ENCODE measurements at places on chromosomes 3 and 15. TPM values are rescaled to one million over a fixed set of nuclear protein-coding genes. Genes with fewer than 3 reads are reported as not detected.

CACNA1D gene
- polyA plus RNA-seq = 0.23 TPM

GOLGA6A gene
- 0.04 TPM for polyA plus RNA-seq

CHRNA5 gene
- 0.74 TPM for polyA plus RNA-seq

NAALADL2 gene
- 2.3 TPM for polyA plus RNA-seq

SGO1 gene
- polyA plus RNA-seq = 0.19 TPM

MUSTN1 gene
- 12.1 TPM for polyA plus RNA-seq

FBXW12 gene
- polyA plus RNA-seq = 0.33 TPM

SLC6A20 gene
- polyA plus RNA-seq = 0.05 TPM

A4GNT gene
- polyA plus RNA-seq = not detected

DNA sequence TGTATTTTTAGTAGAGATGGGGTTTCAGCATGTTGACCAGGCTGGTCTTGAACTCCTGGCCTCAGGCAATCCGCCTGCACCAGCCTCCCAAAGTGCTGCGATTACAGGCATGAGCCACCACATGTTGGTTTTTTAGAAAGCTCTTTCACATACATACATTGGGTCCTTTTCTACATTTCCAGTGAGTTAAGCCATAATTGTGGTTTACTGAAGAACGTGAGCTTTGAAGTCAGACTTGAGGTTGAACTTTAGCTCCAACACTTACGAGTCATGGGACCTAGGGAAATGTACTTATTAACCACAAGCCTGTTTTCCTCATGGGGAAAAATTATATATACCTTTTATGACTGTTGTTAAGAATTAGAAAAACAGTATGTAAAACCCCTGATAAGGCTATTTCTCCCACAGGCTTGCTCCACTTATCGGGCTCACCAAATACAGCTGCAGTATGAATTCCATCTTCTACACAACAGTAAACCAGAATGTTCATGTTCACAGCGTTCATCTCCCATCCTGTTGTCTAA lies 39.0 kb downstream of the GPR160 start:
- DNase-seq = no peak

DNA sequence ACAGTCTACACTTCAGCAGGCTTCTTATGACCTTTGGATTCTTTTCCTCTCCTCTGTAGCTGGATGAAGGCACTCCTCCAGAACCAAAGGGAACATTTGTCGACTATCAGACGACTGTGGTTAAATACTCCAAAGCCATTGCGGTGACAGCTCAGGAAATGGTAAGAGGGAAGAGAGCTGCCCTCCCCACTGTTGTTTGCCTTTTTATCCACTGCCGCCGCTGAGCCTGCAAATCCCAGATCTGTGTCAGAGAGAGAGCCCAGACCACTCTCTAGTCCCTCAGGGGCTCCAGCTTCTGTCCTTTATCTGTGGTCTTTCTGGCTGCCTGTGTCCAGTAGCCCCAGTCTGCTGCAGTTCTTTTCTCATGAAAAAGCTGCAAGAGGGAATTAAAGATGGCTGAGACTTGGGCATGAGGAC lies 261.5 kb upstream of the TPM1 start:
- DNase-seq = no peak

- DNase-seq = no peak
These were observed 13.3 kb downstream of the ITGA11 start for GRCh38 chr15:68418611-68419161.

DNA sequence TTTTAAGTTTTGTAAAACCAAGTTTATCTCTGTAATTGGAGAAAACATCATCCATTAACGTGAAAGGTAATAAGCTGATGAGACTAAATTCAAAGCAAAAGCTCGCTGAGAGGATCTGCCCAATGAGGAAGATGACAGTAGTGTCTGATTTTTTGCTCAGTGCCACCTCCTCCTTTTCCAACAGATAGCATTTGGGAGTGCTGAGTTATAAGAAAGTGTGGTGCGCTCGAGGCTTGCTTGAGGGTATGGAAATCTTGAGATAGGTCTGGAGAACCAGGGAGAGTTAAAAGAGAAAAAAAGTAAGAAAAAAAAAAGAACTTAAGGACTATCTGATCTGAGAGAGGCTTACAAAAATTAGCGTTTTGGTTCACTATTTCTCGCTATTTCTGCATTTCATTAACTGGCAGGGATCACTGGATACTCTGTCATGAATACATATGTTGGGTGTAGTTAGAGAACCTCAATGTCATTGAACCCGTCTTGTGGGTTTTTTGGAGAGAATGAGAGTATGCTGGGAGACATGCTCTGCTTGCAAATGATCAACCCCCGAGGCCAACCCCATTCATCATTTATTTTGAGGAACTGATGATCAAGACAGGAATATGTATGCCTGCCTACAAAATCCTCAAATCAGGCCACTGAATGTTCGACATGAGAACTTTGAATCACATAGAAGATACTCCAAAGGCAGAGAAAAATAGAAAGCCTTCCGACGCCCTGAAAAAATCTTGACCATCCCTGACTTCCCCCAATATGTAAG lies 973 bp upstream of the USP13 start:
- no peak for DNase-seq

- no peak for DNase-seq
These were observed 94.2 kb downstream of the LIPC start for GRCh38 chr15:58525991-58526421.

DNA sequence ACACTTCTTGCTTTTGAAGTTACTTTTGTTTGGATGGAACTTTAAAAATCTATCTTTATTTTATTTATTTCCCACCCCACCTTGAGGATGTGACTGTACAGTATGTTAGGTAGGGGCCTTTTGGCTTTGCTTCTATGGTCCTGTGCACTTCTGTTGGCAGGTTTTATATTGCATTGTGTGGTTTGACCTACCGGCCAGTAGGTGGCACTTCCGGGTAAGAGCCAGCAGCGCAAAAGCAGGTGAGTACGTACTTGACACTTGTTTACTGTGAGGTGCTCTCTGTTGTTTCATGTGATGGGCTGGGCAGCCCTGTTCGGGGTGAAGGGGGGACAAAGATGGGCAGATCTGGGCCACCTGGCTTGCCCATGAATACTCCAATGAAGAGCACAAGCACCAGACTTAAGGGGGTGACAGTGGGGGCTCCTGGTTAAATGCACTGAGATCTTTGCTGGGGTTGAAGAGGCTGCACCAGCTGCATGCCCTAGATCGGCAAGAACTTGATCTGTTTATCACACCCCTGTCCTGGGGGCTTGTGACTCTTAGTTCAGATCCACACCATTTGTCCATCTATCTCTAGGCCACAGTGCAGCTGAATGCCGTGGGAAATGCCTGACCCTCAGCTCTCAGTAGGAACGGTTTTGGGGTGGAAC lies 131.6 kb downstream of the NLGN1 start:
- no peak for DNase-seq

DNA sequence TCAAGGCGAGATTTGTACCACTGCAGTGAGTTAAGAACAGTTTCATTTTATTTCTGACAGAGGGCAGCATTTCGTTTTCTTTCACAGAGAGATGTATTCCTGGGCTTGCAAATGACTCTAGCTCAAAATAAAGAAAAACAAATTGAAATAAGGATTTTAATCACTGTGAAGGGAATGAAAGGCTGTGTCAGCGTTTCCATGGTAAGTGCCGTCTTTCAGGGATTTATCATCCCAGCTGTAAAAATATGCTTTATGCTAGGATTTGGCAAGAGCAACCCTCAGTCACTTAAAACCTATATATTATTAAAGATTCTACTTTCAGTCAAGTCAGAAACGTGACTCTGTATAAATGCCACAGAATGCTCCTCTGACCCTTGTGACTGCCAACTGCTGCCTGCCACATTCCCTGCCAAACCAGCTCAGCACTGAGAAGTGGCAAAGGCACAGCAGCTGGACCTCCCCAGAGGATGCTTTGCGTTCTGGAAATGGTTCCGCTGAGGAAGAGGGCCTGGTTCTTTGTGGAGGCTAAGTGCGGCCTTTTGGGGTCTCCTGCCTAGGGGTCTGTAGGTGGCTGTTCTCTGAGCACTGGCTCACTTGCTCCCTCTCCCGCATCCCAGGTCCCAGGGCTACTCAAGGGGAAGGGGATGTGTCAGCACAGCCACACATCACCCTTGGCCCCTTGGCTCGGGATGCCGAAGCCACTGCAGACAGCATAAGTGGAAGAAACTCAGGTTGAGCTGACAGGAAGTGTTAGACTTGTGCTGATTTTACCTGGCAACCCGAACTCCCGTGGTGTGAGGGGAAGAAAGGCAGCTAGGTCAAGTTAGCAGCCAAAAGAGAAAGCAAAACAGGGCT lies 56.6 kb upstream of the POMGNT2 start:
- no peak for DNase-seq

- DNase-seq = no peak
These were observed 197.6 kb downstream of the PDZRN3 start for GRCh38 chr3:73427048-73427706.

DNA sequence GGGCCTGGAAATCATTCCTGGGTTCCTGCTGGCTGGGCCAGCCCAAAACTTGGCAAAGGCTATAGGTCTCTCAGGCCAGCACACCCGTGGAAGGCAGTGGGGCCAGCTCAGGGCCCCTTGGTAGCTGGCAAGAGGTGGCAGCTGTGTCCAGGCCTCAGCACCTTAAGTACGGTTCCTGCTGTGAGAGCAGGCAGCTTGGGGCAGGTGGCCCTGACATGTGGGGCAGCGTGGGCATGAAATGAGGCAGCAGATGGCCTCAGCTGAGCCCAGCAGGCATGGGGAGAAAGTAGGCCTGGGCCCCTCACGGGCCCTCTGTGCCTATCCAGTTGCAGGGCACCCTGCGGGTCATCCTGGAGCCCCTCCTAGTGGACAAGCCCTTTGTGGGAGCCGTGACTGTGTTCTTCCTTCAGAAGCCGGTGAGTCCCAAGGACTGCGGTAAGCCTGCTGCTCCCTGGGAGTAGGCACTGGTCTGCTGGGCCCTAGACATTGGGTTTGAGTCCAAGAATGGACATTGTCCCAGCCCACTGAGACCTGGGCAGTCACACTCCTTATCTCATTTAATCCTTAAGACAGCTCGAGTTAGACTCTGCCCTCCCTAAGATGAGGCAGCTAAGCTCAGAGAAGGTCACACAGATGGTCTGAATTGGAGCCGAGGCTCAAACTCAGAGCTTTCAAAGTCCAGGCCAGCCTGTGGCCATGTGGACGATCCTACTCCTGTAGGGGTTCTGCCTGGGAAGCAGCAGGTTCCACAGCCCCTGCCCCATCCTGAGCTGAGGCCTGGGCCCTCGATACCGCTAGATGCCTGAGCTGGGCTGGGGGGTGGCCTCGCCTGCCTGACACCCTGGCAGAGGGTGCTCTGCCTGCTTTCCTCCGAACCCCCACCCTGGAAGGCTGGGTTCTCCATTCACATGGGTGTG lies 25.5 kb downstream of the ESYT3 start:
- peak; percentile 28 for DNase-seq

DNA sequence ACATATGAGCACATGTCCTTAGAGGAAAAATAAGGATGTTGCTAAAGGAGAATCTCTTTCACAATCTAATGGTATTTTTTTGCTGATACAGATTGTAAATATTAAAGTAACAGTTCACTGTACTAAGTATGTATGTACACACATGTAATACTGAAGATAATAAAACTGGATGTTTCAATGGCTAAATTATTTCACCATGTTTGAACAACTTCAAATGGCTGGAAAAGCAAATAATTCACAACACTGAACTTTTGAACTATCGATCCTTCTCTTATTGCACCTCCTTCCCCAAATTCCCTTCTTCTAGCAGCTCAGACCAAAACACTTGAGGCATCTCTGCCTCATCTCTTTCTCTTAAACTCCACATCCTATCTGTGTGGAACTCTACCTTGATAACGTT lies 149.5 kb downstream of the EPHA3 start:
- no peak for DNase-seq

GRCh38 chr3:128411574-128412064 lies 55.1 kb downstream of the DNAJB8 start:
- no peak for DNase-seq

DNA sequence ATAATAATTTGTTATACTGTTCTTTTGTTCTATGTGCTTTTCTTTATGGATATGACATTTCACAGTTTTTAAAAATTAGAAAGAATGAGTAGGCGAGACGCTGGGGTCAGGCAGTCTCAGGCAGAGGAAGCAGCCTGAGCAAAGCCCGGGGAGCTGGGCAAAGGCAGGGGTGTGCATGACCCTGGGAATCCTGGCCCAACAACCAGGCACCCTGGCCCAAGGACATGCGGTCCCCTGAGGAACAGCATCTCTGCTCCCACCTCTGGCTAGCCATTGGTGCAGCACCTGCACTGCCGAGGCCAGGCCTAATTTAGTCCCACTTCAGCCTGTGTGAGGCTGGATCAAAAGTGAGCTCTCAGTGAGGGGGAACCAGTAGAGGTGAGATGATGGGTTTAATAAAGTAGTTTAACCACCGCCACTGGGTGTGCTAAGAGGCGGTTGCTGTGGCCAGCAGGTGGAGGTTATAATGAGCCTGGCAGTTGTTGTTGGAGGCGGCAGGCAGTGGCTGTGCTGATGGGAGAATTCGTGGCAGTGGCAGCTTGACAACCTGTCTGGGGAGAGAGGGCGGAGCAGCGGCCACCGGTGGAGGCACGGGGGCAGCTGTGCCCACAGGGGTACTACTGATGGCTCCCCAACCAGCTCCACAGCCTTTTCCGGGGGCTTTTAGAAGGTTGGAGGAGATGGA lies 41.5 kb downstream of the PRKCD start:
- no peak for DNase-seq
